T-helper 17 cell (primary cell): ENCODE measurements at places on chromosomes 2 and 18.

- no peak for DNase-seq
These were observed 59.7 kb downstream of the PTH2R start for GRCh38 chr2:208466151-208466919.

- DNase-seq: no peak
These were observed 319.6 kb upstream of the REV1 start for GRCh38 chr2:99809259-99809900.

DNA sequence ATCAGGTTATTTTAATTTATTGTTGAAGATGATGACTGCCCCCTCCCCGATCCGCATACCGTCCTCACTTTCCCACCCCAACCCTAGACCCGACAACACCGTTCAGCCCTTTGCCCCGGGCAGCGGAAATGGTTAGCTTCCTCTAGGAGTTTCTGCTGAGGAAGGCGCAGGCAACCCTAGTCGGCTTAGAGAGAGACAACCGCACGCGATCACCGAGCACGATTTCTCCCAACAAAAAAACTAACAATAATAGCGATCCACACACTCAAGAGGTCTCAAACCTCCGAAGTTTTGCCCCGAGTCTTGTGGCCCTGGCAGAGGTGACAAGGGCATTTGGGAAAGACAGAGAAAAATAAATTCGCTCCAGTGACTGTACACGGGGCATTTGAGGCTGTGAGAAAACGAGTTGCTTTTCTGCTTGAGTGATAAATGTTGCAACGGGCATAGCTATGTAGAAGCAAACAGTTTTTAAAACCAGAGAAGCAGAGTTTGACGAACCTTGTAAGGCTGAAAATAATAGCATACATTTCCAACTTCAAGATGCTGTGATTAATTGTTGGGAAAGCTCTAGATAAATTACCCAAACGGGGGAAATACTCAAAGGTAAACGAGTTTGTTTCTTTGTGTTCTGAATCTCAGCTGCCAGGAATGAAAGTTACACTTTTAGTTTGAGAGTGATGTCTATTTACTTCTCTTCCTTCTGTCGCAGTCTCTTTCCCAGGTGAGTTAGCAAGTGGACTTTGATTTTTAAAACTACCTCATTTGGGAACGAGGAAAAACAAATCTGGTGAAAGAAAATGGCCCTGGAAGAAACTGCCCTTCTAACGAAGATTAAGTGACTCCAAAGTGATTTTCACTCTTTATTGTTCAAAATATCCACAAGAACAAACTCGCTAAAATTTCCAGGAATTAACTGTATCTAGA is 11.0 kb upstream of the SIX3 start:
- DNase-seq: no peak

GRCh38 chr18:31555971-31556747 is 35.5 kb upstream of the TTR start:
- no peak for DNase-seq

DNA sequence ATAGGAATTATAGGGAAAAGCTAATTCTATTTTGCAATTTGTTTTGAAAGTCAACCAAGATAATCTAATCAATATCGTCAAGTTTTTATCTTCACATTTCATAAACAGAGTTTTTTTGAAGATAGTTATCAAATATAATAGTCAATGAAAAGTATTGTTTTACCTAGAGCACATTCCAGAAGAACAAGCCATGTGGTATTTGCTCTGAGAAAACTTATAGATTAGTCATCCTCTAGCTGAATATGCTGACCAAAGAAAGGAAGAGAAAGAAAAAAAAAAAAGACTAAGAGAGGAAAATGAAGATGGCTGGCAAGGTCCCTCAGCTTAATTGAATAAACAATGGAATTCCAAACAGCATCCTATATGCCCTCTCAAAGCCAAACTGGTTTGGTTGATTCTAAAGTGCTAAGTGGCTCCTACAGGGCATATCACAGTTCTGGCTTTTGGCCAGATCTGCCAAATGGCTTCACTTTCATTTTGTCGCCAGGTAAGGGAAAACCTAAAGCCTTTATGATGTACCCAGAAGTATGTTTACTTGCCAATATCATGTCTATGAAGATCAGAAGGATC is 132.6 kb downstream of the VWC2L start:
- DNase-seq: no peak

- no peak for DNase-seq
These were observed 200.5 kb downstream of the EXOC6B start for GRCh38 chr2:72625366-72625765.

DNA sequence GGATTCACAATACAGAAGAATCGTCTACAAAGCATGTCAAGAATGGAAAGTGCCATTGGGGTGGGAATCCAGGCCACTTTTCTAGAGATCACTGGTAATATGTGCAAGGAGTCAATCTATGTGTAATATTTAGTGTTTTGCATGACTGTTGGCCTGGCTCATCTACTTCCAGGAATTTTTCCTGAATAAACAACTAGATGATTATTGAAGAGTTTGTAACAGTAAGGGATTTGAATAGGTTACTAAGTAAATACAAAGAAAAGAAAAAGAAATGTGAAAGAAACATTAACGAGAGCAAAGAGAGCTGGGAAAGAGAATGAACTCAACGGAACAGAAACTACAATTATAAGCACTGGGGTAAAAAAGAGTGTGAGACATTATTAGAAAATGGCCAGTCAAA is 406.0 kb downstream of the TGIF1 start:
- no peak for DNase-seq

DNA sequence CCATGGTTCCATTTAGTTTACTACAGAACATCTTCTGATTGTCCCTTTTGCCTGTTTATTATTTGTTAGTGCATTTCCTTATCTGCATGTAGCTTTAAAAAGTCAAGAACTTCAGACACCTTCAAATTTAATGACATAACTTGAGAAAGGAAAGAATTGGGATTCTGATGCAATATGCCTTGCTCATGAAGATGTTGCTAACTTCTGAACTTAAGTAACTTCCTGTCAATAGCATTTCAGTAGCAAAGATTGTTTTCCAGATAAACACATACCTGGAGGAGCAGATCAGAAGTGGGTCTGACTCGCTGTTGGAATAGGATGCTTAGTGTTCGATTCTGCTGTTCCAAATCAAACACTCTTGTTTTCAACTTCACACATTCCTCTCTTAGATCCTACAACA is 190.2 kb upstream of the LYPD1 start:
- no peak for DNase-seq

- DNase-seq: no peak
These were observed 80.8 kb upstream of the LCLAT1 start for GRCh38 chr2:30366199-30366691.

GRCh38 chr18:52936931-52937330 is 596.9 kb downstream of the DCC start:
- DNase-seq: no peak

- DNase-seq: no peak
These were observed 1.2 kb downstream of the KIF5C start for GRCh38 chr2:148876202-148876594.

DNA sequence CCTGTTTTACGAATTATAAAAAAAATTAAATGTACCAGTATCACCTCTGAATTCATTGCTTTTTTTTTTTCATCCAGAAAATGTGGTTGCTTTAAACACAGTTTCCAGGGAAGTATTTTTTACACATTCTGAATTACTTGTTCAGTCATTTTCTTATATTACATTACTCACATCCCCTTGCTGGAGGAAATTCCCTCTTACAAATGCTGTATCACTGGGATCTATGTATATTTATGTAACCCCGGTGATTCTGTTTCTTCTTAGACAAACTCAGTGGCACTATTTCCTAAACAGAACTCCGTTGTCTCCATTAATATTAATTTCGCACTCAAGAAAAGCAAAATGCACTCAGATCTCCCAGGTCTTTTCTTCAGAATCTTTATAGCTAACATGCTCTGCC is 1078.5 kb upstream of the ZEB2 start:
- no peak for DNase-seq
